ENCODE measurements at places on chromosomes 1 and 21.

- DNase-seq: no peak
Measured at GRCh38 chr1:160800142-160800541, 4.2 kb downstream of the LY9 start.

DNA sequence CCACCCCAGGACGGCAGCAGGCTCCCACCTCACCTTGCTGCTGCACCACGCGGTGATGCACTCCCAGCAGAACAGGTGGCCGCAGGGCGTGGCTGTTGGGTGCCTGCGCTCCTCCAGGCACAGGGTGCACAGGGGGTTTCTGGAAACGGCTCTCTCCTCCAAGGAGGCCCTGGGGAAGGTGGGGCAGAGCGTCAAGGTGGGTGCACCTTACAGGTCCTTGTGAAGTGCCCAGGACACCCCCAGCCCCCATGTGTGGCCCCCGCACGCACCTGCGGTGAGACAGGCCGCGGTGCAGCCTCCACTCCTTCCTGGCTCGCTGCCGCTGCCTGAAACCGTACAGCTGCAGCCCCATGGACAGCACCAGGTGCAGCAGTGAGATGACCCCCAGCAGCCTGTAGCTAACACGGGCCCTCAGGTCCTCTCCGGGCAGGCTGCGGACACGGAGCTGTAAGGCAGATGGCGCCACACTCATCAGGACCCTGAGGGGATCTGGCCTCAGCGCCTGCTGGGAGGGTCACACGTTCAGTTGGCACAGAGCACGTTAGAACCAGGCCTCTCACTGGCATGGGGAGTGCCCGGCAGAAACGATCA, 5.8 kb downstream of the PEX10 start:
- DNase-seq: no peak

- peak; percentile 61 for DNase-seq
Measured at GRCh38 chr1:63931468-63931867, 157.7 kb downstream of the ROR1 start.

DNA sequence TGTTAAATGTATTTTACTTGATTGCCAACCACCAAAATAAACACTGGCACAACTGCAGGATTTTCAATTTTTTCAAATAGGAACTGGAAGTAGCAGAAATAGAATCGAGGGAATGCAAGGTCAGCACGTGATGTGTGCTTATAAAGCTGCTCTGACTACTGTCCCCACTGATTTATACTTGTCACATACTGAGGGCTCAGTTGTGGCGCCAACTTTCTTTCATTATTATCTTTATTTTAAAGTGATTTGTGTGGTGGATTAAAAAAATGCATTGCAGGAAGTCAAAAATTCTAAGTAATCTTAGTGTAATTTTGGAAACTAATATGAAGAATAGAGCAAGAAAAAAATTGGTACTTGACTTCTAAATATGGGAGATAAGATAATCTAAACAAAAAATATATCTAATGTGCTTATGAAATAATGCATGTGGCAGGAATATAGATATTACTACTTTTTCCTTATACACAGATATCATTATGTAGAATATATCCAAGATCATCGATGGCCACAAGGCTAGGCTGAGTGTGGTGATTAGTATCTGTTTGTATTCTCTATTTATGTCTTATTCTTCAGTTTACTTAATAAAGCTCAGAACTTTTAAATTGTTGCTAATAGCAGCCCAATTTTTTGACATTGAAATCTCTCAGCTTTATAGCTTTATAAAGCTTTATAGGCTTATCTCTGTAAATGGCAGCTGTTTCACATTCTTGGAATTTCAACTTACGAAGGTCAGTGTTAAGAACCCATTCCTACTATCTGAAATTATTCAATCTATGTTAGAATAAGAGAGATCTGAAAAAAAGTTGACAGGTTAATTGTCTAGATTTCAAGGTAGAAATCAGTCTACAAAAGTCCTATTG, 404.5 kb upstream of the ADAMTS5 start:
- peak; percentile 22 for DNase-seq

DNA sequence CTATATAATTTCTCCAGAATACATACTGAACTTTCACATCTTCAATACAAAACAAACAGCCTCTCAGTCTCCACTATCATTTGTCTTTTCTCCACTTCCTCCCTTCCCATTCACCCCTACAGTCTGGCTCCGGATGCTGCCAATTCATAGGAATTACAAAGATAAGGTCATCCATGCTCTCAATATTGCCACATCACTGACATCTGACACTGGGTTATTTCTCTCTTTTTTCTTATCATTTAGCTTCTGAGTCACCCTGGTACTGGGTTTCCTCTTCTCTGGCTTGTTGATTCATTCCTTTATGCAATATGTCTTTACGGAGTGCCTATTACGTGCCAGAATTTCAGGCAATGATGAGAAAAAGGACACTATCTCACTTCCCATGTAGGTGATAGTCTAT, 3.1 kb upstream of the SH3BP5L start:
- peak; percentile 78 for DNase-seq

DNA sequence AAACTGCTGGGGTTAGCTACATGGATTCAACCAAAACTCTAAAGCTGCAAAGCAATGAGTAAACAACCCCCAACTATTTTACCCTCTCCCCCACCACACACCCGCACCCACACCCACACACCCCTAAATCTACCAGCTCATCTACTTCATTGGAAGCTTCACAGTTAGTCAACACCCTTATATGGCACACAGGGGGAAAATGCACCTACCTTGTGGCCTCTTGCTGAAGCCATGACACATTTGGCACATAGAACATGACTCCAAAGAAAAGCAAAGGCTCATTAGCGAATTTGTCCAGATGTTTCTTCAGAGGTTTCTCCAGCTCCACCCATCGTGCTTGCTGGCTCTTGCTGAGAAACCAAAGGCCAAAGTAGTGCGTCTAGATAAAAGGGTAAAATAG, 99.8 kb downstream of the PTPN14 start:
- DNase-seq: no peak

DNA sequence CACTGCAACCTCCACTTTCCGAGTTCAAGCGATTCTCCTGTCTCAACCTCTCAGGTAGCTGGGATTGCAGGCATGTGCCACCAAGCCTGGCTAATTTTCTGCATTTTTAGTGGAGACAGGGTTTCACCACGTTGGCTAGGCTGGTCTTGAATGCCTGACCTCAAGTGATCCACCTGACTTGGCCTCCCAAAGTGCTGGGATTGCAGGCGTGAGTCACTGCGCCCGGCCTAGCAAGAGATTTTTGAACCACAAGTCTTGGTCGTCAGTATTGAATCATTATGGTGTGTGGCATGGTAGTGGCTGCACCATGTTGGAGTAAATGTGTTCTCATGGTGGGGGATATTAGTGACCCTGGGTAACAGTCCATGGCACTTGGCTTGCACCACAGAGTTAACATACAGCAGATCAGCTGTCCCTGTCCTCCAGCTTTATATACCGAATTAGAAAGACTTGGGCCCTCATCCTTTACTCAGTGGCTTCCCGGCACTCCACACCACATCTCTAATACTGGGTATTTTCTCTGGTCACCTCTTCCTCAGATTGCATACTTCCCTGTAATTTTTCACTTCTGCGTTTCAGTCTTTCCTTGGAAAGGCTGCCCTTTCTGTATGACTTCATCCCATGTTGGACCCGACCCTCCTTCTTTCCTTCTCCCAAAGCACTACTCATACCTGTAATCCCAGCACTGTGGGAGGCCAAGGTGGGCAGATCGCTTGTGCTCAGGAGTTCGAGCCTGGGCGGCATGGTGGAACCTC, 25.1 kb downstream of the AK4 start:
- DNase-seq: no peak

All from fibroblast of lung (primary cell).